ENCODE measurements at places on chromosomes 6 and 20. TPM values are rescaled to one million over a fixed set of nuclear protein-coding genes. Genes with fewer than 3 reads are reported as not detected.

SCUBE3 gene
- not detected for total RNA-seq

DEF6 gene
- 172 TPM for total RNA-seq

GPSM3 gene
- total RNA-seq: 154 TPM

KCNK15 gene
- not detected for total RNA-seq

ALDH8A1 gene
- total RNA-seq: 0.43 TPM

VSX1 gene
- not detected for total RNA-seq

WASF1 gene
- total RNA-seq: 1.1 TPM

TRIM39 gene
- total RNA-seq: 50.7 TPM

KCNK16 gene
- not detected for total RNA-seq

C6orf15 gene
- total RNA-seq: not detected

FAM217A gene
- not detected for total RNA-seq

TUBB1 gene
- not detected for total RNA-seq

TMEM244 gene
- not detected for total RNA-seq

MLIP gene
- not detected for total RNA-seq

UNC5CL gene
- total RNA-seq: 2.3 TPM

EFCAB8 gene
- 0.75 TPM for total RNA-seq

LY6G6F gene
- not detected for total RNA-seq

SLC32A1 gene
- total RNA-seq: 0.16 TPM

CCN6 gene
- not detected for total RNA-seq

PI16 gene
- total RNA-seq: 0.42 TPM

MCCD1 gene
- not detected for total RNA-seq

AIF1 gene
- 76.5 TPM for total RNA-seq

SYCP2L gene
- not detected for total RNA-seq

CHRNA4 gene
- not detected for total RNA-seq

SRSF6 gene
- total RNA-seq: 363 TPM

PDE10A gene
- total RNA-seq: not detected

CAGE1 gene
- total RNA-seq: 0.33 TPM

KHDC1L gene
- not detected for total RNA-seq

ELOVL2 gene
- not detected for total RNA-seq
